ENCODE measurements at places on chromosomes 4 and X. TPM values are rescaled to one million over a fixed set of nuclear protein-coding genes. Genes with fewer than 3 reads are reported as not detected.

DNA sequence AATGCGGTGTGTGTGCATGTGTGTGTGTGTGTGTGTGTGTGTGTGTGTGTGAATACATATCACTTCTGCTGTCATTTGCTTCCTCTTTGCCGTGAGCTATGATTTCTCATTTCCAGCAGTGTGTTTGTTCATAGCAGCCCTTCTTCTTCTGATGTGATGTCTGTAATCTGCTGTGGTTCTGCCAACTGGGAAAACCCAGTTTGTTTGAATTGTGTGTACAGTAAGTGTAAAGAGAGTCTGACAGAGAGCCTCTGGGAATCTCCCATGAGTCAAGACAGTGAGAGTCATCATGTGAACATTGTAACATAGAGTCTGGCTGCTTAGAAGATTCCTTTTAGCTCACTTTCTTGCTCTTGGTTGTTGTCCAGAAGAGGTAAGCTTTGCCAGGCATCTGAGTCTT, 8.4 kb upstream of the NWD2 start:
- no peak for DNase-seq

DNA sequence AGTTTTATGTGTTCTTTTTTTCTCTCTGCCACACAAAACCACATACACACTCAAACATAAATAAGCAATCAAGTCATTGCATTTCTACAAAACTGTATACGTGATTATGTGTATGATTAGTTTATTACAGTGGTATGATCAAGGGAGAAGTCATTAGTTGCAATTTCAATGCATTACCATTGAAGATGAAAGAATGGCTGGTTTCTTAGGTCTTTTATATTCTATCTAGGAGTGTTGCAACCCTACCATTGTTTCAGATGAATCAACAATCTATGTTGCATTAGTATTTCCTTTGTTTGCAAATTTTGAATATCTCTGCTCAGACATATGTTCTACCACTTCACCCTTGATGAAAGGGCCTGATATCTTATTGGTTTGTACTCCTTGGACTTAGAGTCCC, 6.8 kb downstream of the ANXA3 start:
- DNase-seq: no peak

WNK3 gene
- 4.4 TPM for total RNA-seq

- no peak for DNase-seq
Observed at GRCh38 chr4:170391066-170391740, 301.4 kb upstream of the AADAT start.

DNA sequence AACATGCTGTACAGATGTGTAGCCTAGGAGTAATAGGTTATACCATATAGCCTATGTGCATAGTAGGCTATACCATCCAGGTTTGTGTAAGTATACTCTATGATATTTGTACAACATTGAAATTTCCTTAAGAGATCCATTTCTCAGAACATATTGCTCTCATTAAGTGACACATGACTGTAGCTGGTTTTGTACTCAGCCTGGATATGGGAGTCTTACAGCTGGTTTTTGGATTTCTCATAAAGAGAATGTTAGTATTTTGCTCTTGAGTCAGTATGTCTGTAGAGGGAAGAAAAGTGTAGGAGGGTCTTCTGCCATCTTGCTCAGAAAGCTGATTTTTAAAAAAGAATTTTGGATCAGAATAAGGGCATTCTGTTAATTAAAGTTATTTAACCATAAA, 85.3 kb downstream of the SMARCA5 start:
- DNase-seq: no peak

DNA sequence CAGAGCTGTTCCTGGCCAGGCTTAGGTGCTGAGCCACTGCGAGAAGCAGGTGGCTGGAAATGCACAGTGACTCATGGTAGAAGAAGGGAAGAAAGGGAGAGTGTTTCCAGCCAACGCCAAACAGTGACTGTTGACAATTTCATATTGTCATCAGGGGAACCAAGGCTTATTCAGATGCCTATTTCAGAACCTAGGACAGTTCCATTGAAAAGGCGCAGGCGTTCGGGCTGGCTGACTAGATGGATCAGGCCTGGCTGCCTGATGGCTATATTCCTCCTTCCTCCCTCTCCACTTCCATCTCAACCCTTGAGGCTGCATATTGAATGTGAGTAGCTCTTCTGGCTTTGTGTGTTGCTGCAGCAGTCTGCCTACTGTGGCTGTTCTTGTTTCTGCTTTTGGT, 73.0 kb upstream of the FRMPD4 start:
- no peak for DNase-seq

APLN gene
- 6.1 TPM for total RNA-seq

GRCh38 chr4:2994917-2995316, 31.5 kb downstream of the GRK4 start:
- DNase-seq: no peak

DNA sequence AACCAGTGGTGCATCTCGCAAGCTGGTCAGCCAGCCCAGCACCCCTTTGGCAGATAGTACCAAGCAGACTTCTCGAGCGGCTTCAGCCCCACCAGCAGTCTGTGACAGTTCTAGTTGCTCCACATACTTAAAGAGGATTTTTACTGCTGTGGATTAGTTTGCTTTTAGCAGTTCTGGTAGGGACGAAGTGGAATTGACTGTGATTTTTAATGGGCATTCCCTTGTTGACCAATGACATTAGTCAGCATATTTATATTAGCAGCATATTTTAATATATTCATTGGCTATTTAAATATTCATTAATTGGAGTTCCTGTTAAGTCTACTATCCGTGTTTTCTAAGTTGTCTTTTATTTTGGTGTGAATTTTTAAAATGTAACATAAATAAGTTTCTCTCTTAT, 500.9 kb upstream of the FAT1 start:
- DNase-seq: no peak

CENPVL1 gene
- total RNA-seq: not detected

GRCh38 chrX:106718709-106719108, 7.8 kb upstream of the RNF128 start:
- DNase-seq: no peak

ADH1C gene
- 2.6 TPM for total RNA-seq

MXRA5 gene
- total RNA-seq: 2.5 TPM

All from posterior vena cava (tissue), 2 donors.